ENCODE measurements at places on chromosomes 2 and 18.
A peak's percentile ranks its signal among the peaks of the same experiment; 100 is the strongest.

- ATAC-seq = no peak
Measured at GRCh38 chr2:67341336-67341735, 55.8 kb upstream of the ETAA1 start.

DNA sequence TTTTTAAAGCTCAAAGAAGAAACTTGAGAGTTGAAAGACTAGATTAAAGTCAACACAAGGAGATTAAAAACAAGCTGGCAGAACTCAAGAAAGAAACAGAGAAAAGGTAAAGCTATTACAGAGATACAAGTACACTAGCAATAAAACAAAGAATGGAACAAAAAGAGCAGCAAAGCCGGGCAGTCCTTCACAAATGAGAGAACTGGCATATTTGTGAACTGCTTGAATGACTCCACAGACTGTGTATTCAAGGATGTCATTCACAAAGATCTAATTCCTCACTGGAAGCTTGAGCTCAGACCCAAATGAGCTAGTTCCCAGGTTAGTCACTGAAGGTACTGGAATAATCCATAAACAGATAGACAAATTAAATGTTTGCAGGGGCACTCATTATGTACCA, 318.0 kb downstream of the MYCN start:
- no peak for ATAC-seq

GRCh38 chr2:127439343-127439742, 21.1 kb downstream of the PROC start:
- peak; percentile 11 for ATAC-seq

DNA sequence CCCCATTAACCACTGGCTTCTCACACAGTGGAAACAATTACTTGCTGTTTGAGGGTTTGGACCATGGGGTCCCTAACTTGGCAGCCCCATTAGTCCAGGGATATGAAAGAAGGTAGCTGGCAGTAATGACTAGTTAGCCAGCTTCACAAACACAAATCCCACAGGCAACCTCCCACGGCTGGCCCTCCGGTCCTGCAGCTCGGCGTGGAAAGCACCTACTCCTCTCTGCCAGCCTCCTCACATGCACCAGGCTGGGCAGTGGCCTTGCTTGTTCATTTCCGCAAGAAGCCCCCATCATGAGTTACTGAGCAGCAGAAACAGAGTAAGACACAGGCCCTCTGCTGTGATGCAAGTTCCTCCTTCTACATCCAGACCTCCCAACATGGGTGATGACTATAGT, 13.7 kb downstream of the C1QL2 start:
- no peak for ATAC-seq

- ATAC-seq = no peak
Measured at GRCh38 chr2:8253781-8254180, 428.1 kb upstream of the ID2 start.

GRCh38 chr2:214103276-214104001, 307.4 kb upstream of the VWC2L start:
- ATAC-seq = no peak

GRCh38 chr2:70201225-70201768, 10.5 kb upstream of the C2orf42 start:
- ATAC-seq = peak; percentile 15

DNA sequence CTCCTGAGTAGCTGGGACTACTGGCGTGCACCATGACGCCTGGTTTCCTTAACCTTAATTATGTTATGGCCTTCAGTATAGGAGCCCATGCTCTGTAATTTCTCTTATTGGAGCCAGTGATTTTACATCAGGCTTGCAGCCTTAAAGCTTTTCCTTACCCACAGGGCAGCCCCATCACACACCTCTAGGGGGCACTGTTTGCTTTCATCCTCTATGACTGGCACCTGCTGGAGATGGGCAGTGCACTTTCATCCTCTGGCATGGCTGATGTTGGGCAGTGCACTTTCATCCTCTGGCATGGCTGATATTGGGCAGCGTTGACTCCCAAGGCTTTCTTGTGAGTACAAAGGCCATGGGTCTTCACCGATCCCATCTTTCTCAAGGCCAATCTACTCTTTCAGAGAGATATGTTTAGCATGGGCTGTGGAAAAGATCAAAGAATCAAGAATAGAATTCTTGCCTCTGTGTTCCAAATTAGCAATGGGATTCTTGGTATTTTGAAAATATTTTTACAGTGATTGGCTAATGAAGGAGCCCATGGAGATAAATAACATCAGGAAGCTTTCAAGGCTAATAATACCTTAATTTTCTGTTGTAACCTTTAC, 80.7 kb upstream of the MEX3C start:
- ATAC-seq = peak; percentile 55

GRCh38 chr2:113227290-113227689, 51.4 kb downstream of the PAX8 start:
- no peak for ATAC-seq

- no peak for ATAC-seq
Measured at GRCh38 chr2:75336451-75336850, 137.1 kb upstream of the TACR1 start.

DNA sequence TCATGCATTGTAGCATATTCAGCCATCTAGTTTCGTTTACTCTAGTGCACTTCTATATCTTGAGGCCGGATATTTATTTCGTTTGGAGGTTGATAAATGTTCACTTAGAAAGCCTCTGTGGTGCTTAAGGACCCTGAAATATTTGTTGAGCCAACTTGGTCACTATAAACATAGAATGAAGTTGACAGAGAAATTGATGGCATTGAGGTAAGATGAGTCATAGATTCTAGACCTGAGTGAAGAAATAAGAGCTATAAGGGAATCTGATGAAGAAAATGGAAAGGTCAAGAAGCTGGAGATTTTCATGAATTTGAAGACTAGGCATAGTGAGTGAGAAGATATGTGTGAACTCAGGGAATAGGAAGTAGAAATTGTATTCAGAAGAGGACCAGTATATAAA, 35.9 kb downstream of the EPC2 start:
- ATAC-seq = no peak

DNA sequence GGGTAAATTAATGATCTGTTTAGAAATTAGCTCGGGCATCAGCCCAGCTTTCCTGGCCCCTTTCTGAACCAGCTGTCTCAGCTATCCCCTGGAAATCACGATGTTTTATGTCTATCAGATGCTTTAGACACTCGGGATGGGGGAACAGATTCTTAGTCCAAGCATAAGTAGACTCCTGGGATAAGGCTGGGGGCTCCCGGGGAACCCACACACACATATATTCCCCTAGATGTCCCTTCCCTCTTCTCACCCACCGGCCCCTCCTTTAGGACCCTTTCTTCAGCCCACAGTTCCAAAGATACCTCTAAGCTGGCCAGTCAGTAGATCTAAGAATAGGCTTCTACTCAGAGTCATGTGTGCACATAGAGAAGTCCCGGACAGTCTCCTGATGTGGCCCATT, 151.5 kb upstream of the COPS8 start:
- no peak for ATAC-seq

- ATAC-seq = no peak
Measured at GRCh38 chr18:7393080-7393479, 162.2 kb downstream of the LRRC30 start.

- no peak for ATAC-seq
Measured at GRCh38 chr2:118050386-118050785, 36.5 kb upstream of the CCDC93 start.

DNA sequence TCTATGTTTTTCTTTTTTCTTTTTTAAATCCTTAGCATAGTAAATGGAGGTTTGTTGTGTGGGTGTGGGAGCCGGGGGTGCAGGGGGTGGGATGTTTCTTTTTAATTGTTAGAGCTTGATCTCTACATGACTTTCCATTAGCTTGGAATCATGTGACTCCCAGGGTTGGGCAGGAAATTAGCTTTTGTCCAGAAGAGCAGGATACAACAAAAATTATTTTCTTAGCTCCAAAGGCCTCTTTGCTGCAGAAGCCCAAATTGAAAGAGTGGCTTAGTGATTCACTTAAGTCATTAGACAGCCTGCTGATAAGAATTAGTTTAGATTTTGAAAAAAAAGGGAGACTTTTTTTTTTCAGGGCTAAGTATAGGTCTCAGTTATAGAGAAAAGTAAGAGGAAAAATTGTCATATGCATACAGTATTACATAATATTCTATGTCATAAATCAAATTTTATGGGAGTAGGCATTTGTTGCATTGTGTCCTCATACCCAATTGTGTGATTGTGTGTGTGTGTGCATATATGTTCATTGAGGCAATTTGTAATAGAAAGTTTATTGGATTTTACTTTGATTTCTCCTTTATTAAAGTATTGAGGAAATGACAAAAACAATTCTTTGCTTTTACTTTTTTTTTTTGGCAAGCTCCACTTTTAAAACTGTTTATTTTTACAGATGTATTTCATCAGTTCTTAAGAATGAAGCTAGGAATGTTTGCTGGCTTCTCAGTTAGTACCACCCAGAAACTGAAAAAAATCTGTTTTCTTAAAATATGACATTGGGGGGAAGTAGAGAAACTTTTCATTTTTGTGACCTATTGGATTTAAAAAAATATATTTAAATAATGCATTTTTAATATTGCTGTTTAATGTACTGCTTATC, 47.4 kb downstream of the TSPYL6 start:
- ATAC-seq = no peak

GRCh38 chr2:75632091-75632701, 14.4 kb upstream of the MRPL19 start:
- no peak for ATAC-seq

GRCh38 chr2:191678437-191679100, 633 bp downstream of the NABP1 start:
- ATAC-seq = peak; percentile 59

GRCh38 chr2:64403426-64403825, 50.5 kb upstream of the LGALSL start:
- no peak for ATAC-seq

- peak; percentile 83 for ATAC-seq
Measured at GRCh38 chr2:151730262-151730975, 3.9 kb downstream of the NEB start.

- ATAC-seq = no peak
Measured at GRCh38 chr18:49846718-49847470, 33.6 kb upstream of the ACAA2 start.
